ENCODE measurements at places on chromosomes 7 and 10. TPM values are rescaled to one million over a fixed set of nuclear protein-coding genes. Genes with fewer than 3 reads are reported as not detected.

The OR2A7 gene
- 3.9 TPM for total RNA-seq

The BMPR1A gene
- total RNA-seq = 8.9 TPM

The TMEM60 gene
- 15.3 TPM for total RNA-seq

The FAM25G gene
- not detected for total RNA-seq
